ENCODE measurements at places on chromosomes 4 and X. TPM values are rescaled to one million over a fixed set of nuclear protein-coding genes. Genes with fewer than 3 reads are reported as not detected.
A peak's percentile ranks its signal among the peaks of the same experiment; 100 is the strongest.

DNA sequence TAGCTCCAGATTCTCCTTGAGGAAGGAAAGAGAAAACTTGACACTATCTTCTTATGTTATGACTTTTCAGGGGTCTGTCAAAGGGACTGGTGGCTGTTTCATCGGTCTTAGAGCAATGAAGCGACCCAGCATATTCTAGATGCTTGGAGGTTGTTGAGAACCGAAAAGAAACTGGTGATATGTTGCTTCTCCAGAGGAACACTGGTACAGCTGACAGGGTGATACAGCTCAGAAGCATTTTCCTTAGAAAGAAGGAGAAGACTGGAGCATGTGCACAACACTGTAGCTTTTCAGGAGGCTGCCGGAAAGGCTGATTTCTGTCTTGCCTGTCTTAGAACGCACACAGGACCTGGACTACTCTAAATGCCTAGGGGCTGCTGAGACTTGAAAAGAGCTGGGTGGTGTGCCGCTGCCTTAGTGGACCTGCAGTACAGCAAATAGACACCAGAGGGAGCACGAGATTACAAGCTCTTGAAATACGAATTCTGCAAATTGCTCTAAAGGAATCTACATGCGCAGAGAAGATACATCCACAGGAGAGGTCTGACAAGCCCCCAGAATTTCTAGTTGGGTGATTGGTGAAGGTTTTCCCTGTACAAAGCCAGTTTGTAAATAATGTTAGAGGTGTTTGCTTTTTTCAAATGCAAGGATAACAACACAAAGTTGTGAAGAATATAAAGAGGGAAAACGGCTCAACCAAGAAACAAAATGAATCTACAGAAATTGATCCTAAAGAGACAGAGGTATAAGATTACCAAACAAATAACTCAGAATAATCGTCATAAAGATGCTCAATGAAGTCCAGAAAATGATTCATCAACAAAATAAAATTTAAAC lies 223.1 kb upstream of the DMD start:
- DNase-seq, result peak; percentile 1

DNA sequence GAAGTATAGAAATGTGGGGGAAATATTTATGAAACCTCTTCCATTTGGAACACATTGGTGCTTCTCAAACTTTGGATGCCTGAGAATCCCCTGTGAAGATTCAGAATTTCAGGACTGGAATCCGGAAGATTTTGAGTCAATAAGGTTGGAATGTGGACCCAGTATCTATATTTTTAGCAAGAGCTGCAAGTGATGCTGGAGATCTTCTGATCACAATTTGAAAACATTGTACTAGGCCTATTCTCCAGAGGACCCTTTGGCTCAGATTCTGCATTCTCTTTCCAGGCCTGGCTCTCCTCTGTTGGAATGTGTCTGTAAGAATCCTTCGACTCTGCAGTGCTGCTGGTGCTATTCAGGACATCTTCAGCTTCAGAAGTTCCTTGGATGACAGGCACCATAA lies 2.4 kb upstream of the PKD2 start:
- no peak for DNase-seq

DNA sequence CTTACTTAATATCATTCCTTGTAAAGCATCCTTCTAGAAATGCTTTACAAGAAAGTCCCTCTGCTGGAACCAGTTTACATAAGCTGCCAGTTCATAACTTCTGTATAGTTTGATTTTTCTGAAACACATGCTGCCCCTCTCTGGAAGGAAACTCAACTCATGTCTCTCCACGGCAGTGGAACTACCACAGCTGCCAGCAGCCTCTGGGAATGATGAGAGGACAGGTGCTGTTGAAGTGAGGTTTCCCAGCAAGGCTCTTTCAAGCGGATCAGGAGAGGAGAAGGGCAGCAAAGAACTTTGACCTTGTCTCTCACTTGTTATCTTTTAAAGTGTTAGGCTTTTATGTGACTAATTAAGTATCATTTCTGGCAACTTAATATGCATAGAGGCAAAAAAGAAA lies 7.3 kb downstream of the GRPR start:
- no peak for DNase-seq

- no peak for DNase-seq
These were observed 41.4 kb downstream of the PABPC4L start for GRCh38 chr4:134160211-134160610.

- DNase-seq, result no peak
These were observed 936 bp downstream of the TMEM144 start for GRCh38 chr4:158211222-158211621.

- no peak for DNase-seq
These were observed 53.8 kb downstream of the HADH start for GRCh38 chr4:108043526-108043925.

- DNase-seq, result no peak
These were observed 25.6 kb downstream of the ATP10D start for GRCh38 chr4:47510506-47511143.

GRCh38 chrX:110173192-110174175 lies 144.4 kb downstream of the AMMECR1 start:
- DNase-seq, result no peak

GRCh38 chrX:154486396-154487207 lies at the start of gene UBL4A:
UBL4A (minus strand) TSS chrX:154486615; CDS start chrX:154486584, 31 bp downstream.
- no peak for DNase-seq

GRCh38 chr4:99028187-99028586 lies 32.7 kb downstream of the METAP1 start:
- no peak for DNase-seq

- DNase-seq, result no peak
These were observed 56.2 kb upstream of the TMEM33 start for GRCh38 chr4:41878991-41879491.

DNA sequence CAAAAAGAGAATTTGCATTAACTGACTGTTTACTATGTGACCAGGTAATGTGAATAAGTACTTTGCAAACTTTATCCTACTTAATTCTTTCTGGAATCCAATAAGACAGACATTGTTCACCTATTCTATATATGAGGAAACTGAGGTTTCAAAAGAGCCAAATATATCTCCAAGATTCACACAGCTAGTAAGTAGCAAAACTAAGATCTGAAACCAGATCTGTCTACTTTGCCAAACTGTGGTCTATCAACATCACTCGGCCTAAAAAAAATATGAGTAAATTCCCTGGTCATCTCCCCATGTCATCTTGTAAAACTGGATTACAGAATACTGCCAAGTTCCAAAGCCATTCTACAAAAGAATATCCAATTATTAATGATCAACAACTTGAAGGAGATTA lies 52.8 kb downstream of the ANAPC10 start:
- DNase-seq, result no peak

- DNase-seq, result peak; percentile 0
These were observed 89.5 kb downstream of the OR13H1 start for GRCh38 chrX:131633285-131633917.

DNA sequence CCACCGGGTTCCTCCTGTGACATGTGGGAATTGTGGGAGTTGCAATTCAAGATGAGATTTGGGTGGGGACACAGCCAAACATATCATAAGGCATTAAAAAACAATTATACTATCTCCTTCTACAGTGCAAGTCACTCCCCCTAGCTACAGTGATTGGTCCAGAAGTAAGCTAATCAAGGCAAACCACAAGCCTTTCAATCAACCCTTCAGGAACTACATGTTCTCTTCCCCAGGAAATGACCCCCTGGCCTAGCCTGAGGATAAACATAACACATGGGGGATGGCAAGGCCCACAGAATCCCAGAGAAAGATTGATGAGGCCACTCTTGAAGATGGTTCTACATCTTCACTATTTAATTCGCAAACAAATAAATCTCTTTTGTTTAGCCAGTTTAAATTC lies 25.2 kb upstream of the FAM241A start:
- DNase-seq, result no peak

DNA sequence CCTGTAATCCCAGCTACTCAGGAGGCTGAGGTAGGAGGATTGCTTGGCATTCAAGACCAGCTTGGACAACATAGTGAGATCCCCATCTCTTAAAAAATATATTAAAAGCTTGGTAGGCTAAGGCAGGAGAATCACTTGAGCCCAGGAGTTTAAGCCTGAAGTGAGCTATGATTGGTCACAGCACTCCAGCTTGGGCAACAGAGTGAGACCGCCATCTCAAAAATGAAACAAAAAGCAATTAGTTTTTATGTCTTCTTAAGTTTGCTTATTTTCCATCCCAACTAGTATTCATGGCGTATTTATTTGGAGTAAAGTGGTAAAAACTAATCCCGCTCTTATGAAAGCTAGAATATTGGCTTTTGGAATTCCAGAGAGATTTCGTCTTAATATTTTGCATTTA lies 25.4 kb upstream of the PDE5A start:
- no peak for DNase-seq

- DNase-seq, result no peak
These were observed 1.4 kb downstream of the C4orf36 start for GRCh38 chr4:86890790-86891189.

- no peak for DNase-seq
These were observed 57.7 kb upstream of the TBC1D14 start for GRCh38 chr4:6851962-6852361.

DNA sequence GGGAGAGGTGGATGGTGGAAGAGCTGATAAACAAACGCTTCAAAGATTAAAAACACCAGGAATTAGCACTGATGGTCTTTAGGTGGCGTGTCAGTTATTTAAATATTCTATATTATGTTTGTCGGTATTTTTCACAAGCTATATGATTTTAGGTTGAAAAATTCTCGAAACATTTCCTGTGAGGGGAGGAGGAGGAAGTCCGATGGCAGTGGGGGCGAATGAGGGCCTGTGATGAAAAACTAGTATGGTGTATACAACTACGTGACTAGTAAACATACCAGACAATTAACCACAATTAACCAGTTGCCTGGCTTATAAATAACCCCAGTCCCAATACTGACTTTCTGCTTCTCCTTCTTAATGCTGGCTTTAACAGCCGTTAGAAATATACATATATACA lies 595 bp upstream of the NAP1L2 start:
- no peak for DNase-seq

DNA sequence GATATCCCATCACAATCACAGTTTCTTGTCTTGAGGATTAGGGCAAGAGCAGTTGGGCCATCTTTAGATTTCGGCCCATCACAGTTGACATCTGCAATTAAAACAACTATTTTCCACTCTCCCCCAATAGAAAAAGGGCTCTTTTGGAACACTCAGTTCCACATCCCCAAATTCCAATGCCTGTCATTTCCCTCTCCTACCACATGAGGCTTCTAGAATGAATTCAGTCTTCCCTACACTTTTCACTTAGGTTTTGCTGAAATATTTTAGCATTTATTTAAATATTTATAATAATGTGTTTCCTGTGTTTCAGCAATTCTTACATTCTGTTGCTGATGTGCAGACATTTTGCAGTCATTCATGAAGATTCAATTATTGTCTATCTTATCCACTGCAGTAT lies 118.4 kb downstream of the COX18 start:
- no peak for DNase-seq

GRCh38 chr4:20506827-20507226 lies 193.4 kb upstream of the PACRGL start:
- DNase-seq, result no peak

GRCh38 chr4:108110450-108110849 lies 58.3 kb downstream of the LEF1 start:
- no peak for DNase-seq

DNA sequence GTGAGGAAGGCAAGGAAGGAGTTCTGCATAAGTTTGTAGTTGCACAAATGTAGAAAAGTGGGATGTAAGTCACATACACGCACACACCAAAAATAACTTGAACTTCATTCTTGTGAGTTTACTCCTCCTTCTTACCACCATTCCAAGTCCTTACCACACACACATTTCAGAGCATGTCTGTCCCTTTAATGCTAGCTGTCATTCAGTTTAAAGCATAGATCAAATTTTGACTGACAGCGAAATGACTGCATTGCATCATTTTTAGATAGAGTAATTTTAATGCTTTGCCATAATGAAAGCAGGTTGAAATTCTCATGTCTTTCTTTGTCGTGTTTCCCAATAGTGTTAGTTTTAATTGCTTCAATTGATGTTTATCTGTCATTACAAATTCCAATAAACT lies 629.6 kb upstream of the HTR2C start:
- no peak for DNase-seq

GRCh38 chr4:38983291-38983690 lies 48.9 kb downstream of the TMEM156 start:
- no peak for DNase-seq

- no peak for DNase-seq
These were observed 24.0 kb downstream of the C4orf51 start for GRCh38 chr4:145703850-145704497.

- no peak for DNase-seq
These were observed 7.8 kb upstream of the CXXC4 start for GRCh38 chr4:104502471-104502870.

DNA sequence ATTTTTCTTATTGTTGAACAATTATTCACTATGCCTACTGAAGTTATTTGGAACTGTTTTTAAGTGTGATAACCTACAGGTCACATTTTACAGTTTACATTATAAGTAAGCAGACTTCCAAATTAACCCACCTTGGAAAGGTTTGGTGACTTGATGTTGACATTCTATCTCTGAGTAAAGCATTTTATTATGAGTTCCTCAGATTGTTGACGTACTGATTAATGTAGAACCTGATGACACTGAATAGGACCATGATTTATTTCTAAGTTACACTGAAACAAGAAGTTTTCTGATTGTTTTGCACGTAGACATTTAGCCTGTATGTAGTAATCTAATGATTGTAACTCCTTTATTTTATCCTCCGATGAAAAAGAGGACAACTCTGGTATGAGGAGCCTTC lies 17.0 kb upstream of the CXCL3 start:
- no peak for DNase-seq

GRCh38 chr4:155929833-155930232 lies 23.8 kb downstream of the CTSO start:
- no peak for DNase-seq

DNA sequence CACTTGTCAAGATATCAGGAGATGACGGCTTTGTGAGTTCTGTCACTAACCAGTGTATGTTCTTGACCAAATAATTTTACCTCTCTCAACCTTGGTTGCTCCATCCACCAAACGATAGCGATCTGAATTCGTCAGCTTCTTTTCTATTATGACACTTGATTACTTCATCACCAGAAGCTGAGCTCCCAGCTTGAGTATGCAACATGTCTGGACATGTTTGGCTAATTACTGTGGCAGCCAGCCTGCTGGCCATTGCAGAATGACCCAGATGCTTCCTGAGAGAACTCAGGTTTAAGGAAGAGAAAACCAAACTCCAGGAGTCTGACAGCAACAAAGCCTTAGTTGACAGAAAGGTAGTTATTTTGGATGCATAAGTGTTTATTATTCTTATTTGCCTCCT lies 46.4 kb upstream of the PARM1 start:
- DNase-seq, result no peak

- no peak for DNase-seq
These were observed 3.2 kb downstream of the CXorf65 start for GRCh38 chrX:71103110-71103983.

GRCh38 chr4:31411565-31411964 lies 691.4 kb downstream of the PCDH7 start:
- DNase-seq, result no peak

- no peak for DNase-seq
These were observed 200.4 kb upstream of the FAM9B start for GRCh38 chrX:9234315-9234714.

The DNAAF6 gene
- total RNA-seq, result not detected

The RIPPLY1 gene
- not detected for total RNA-seq

The MAGEA12 gene
- not detected for total RNA-seq

The GPR143 gene
- 1.2 TPM for total RNA-seq

The ARHGEF38 gene
- total RNA-seq, result 0.62 TPM

The MAGED4 gene
- 46.2 TPM for total RNA-seq

The FAM53A gene
- 0.78 TPM for total RNA-seq

The IQCM gene
- not detected for total RNA-seq

The RAI2 gene
- total RNA-seq, result 3.1 TPM

The FATE1 gene
- not detected for total RNA-seq

The ARR3 gene
- total RNA-seq, result not detected

The ADRA2C gene
- total RNA-seq, result 2.2 TPM

The GSX2 gene
- total RNA-seq, result 1.1 TPM

The PAGE2B gene
- total RNA-seq, result not detected

The GCNA gene
- total RNA-seq, result 3.0 TPM

Measured in occipital lobe (tissue), 3 donors.